ENCODE measurements at places on chromosomes 7 and 10. TPM values are rescaled to one million over a fixed set of nuclear protein-coding genes. Genes with fewer than 3 reads are reported as not detected.

LEP gene
- total RNA-seq: not detected

AP3M1 gene
- total RNA-seq: 51.7 TPM

AEBP1 gene
- total RNA-seq: 52.2 TPM

UPK3B gene
- 4.7 TPM for total RNA-seq

KLF14 gene
- total RNA-seq: 0.14 TPM

AZGP1 gene
- total RNA-seq: not detected

ZNF488 gene
- total RNA-seq: 1.0 TPM

PDE1C gene
- total RNA-seq: 1.0 TPM

ACSL5 gene
- total RNA-seq: 0.33 TPM

FBXL15 gene
- 14.9 TPM for total RNA-seq

GDF10 gene
- total RNA-seq: not detected

DNA sequence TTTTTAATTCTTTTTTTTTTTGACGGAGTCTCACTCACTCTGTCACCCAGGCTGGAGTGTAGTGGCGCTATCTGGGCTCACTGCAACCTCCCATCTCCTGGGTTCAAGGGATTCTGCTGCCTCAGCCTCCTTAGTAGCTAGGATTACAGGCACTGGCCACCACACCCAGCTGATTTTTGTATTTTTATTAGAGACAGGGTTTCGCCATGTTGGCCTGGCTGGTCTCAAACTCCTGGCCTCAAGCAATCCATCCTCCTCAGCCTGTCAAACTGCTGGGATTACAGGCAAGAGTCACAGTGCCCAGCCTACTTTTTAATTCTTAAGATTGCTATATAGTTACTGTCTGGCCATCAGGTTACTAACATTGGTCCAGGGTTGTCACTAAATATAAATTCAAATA, 59.6 kb downstream of the ZNF277 start:
- H3K4me3 ChIP-seq: no peak overlapping the region
- no peak overlapping the region for H3K27ac ChIP-seq
- no peaks in the 10 kb centered on the region for H3K36me3 ChIP-seq
- no peaks in the 10 kb centered on the region for H3K27me3 ChIP-seq
- DNase-seq: no peak

- no peaks in the 10 kb centered on the region for H3K36me3 ChIP-seq
- peak; percentile 29 for DNase-seq
- H3K4me3 ChIP-seq: peak overlapping the region; percentile 85
- peaks cover 47% of the 10 kb centered on the region for H3K27me3 ChIP-seq
Observed at GRCh38 chr10:52308251-52309031, 5.6 kb upstream of the DKK1 start.

- peaks cover 75% of the 10 kb centered on the region for H3K27me3 ChIP-seq
- DNase-seq: no peak
- H3K4me3 ChIP-seq: no peak overlapping the region
- no peak overlapping the region for H3K27ac ChIP-seq
Observed at GRCh38 chr10:132175907-132176581, 10.7 kb upstream of the DPYSL4 start.

DNA sequence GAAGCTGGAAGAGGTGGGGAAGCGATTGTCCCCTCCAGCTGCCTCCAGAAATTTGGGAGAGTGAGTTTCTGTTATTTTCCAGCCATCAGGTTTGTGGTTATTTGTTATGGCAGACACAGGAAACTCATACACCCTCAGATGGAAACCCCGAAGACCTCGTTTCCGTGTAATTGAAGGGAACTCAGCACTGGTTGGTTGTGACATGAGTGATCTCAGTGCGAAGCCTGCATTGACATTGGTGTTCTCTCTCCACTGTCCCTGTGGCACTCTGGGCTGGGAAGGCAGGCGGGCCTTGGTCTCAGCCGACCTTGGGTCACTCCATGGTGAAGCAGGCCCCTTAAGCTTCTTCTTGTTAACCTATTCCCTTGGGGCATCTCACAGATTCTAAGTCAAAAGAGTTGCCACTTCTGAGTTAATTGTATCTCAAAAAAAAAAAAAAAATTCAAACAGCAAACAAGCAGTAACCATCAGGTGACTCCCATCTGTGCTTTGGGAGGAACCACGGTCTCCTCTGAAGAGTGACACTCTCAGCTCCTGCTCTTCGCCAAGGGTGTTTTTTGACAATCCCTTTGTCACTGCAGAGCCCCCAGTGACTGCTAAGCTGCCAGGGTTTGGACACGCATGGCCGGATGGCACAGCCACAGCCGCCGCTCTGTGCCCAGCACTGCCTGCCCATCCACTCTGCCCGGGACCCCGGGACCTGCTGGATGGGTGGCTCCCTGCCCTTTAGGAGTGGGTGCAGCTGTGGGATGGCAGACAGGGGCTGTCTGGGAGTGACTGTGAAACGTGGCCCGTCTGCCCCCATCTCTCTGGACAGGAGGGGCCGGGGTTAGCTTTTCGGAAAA, 233.6 kb downstream of the PRPF18 start:
- no peak for DNase-seq
- H3K27ac ChIP-seq: no peak overlapping the region
- no peaks in the 10 kb centered on the region for H3K4me1 ChIP-seq
- peaks cover 2% of the 10 kb centered on the region for H3K36me3 ChIP-seq

- H3K4me3 ChIP-seq: no peak overlapping the region
- no peaks in the 10 kb centered on the region for H3K27me3 ChIP-seq
- H3K4me1 ChIP-seq: peaks cover 2% of the 10 kb centered on the region
- no peak overlapping the region for H3K27ac ChIP-seq
- DNase-seq: no peak
Observed at GRCh38 chr10:55353414-55353813, 552.4 kb upstream of the PCDH15 start.

DNA sequence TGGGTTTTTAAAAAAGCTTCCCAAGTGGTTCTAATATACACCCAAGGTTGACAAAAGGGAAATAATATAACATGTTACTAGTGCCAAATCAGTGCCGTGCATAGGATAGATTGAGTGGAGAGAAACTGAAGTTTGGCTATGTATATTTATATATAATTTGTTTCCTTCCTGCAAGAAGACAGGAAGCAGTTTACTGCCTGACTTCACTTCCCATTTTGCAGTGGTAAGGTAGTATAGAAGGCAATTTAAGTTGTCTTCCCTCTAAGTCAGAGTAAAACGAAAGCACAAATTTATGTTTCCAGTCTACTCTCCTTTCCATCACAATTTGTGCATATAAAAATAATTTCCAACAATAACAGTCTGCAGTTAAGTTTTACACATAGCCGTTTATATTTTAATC, 3.4 kb upstream of the HYCC1 start:
- DNase-seq: no peak
- H3K36me3 ChIP-seq: no peaks in the 10 kb centered on the region
- no peaks in the 10 kb centered on the region for H3K27me3 ChIP-seq
- peaks cover 5% of the 10 kb centered on the region for H3K4me1 ChIP-seq
- H3K4me3 ChIP-seq: no peak overlapping the region
- H3K27ac ChIP-seq: no peak overlapping the region

DNA sequence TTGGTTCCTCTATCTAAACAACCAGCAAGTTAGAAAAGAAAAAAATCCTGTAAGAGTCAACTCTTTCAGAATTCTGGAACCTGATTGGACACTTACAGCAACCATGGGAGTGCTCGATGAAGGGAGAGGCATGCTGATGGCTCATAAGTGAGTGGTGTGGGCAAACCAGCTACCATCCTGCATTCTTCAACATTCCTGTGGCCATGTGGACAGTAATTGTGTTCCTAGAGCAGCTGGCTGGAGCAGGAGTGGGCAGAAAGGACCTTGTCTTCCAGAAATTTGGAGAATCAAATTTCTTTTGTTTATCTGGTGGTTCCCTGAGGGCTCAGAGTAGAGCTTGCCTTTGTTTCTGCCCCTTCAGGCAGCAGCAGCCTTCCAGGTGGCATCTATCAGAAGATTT, 22.5 kb upstream of the MYL7 start:
- no peaks in the 10 kb centered on the region for H3K36me3 ChIP-seq
- H3K27ac ChIP-seq: no peak overlapping the region
- H3K4me1 ChIP-seq: peaks cover 4% of the 10 kb centered on the region
- no peak overlapping the region for H3K4me3 ChIP-seq
- no peaks in the 10 kb centered on the region for H3K27me3 ChIP-seq

GRCh38 chr10:58064714-58065528, 202.8 kb downstream of the IPMK start:
- peaks cover 11% of the 10 kb centered on the region for H3K27me3 ChIP-seq
- H3K4me3 ChIP-seq: no peak overlapping the region
- no peak overlapping the region for H3K27ac ChIP-seq

- H3K27ac ChIP-seq: no peak overlapping the region
- H3K4me3 ChIP-seq: no peak overlapping the region
- H3K36me3 ChIP-seq: no peaks in the 10 kb centered on the region
- H3K4me1 ChIP-seq: peaks cover 2% of the 10 kb centered on the region
Observed at GRCh38 chr7:129457101-129457500, 22.9 kb downstream of the STRIP2 start.

GRCh38 chr7:36565792-36566356, 158.4 kb downstream of the AOAH start:
- no peak for DNase-seq
- H3K27me3 ChIP-seq: peaks cover 6% of the 10 kb centered on the region
- no peaks in the 10 kb centered on the region for H3K36me3 ChIP-seq
- no peak overlapping the region for H3K27ac ChIP-seq
- H3K4me1 ChIP-seq: peaks cover 8% of the 10 kb centered on the region

DNA sequence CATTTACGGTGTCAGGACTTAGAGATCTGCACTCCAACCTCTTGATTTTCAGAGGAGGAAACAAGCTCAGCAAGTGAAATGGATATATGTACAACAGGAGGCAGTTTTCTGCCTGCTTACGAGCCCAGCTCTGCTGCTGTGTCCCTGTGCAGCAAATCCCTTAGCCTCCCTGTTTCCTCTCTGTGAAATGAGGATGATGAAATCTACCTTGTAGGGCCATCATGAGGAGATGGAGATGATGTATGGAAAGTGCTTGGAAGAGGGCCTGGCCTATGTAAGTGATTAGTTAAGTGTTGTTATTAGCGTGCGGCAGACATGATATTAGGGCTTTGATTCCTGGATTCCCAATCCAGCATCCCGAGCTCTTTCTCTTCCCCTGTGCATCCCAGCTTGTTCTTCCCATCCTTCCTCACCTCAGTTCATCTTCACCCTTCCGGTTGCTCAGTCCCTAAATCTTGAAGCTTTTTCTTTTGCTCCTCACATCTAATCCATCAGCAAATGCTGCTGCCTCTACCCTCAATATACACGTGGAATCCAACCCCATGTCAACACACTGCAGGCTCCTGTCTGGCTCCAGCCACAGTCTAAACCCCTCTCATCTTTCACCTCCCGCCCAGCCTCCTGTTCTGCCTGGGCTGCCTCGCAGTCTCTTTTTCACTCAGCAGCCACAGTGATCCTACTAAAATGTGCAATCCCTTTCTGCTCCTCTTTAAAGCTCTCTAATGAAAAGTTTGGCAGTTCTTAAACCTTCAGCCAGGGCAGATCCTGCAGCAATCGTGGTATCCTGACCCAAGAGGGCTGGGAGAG, 113.8 kb downstream of the MARCHF5 start:
- no peaks in the 10 kb centered on the region for H3K4me1 ChIP-seq
- H3K4me3 ChIP-seq: no peak overlapping the region
- H3K36me3 ChIP-seq: no peaks in the 10 kb centered on the region
- no peak for DNase-seq

- H3K27ac ChIP-seq: no peak overlapping the region
- H3K4me1 ChIP-seq: peaks cover 27% of the 10 kb centered on the region
- H3K36me3 ChIP-seq: peaks cover 7% of the 10 kb centered on the region
Observed at GRCh38 chr10:34629084-34629483, 186.0 kb downstream of the PARD3 start.

- H3K27ac ChIP-seq: no peak overlapping the region
- no peaks in the 10 kb centered on the region for H3K4me1 ChIP-seq
- no peak for DNase-seq
- no peaks in the 10 kb centered on the region for H3K27me3 ChIP-seq
- no peak overlapping the region for H3K4me3 ChIP-seq
Observed at GRCh38 chr7:148253629-148254028, 336.9 kb upstream of the C7orf33 start.

DNA sequence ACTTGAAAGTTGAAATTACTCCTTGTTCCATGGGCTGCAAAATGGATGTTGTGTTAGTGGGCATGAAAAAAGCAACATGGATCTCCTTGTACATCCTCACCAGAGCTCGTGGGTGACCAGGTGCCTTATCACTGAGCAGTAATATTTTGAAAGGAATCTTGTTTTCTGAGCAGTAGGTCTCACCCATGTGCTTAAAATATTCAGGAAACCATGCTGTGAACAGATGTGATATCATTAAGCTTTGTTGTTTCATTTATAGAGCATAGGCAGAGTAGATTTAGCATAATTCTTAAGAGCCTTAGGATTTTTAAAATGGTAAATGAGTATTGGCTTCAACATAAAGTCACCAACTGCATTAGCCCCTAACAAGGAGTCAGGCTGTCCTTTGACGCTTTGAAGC, 316.6 kb downstream of the TYW1 start:
- no peak overlapping the region for H3K27ac ChIP-seq
- H3K4me1 ChIP-seq: peaks cover 4% of the 10 kb centered on the region
- no peak overlapping the region for H3K4me3 ChIP-seq
- peaks cover 37% of the 10 kb centered on the region for H3K36me3 ChIP-seq

- peaks cover 14% of the 10 kb centered on the region for H3K4me1 ChIP-seq
- peaks cover 45% of the 10 kb centered on the region for H3K27me3 ChIP-seq
- peaks cover 2% of the 10 kb centered on the region for H3K36me3 ChIP-seq
- no peak overlapping the region for H3K4me3 ChIP-seq
- no peak for DNase-seq
Observed at GRCh38 chr10:125936331-125936730, 40.0 kb downstream of the FANK1 start.

DNA sequence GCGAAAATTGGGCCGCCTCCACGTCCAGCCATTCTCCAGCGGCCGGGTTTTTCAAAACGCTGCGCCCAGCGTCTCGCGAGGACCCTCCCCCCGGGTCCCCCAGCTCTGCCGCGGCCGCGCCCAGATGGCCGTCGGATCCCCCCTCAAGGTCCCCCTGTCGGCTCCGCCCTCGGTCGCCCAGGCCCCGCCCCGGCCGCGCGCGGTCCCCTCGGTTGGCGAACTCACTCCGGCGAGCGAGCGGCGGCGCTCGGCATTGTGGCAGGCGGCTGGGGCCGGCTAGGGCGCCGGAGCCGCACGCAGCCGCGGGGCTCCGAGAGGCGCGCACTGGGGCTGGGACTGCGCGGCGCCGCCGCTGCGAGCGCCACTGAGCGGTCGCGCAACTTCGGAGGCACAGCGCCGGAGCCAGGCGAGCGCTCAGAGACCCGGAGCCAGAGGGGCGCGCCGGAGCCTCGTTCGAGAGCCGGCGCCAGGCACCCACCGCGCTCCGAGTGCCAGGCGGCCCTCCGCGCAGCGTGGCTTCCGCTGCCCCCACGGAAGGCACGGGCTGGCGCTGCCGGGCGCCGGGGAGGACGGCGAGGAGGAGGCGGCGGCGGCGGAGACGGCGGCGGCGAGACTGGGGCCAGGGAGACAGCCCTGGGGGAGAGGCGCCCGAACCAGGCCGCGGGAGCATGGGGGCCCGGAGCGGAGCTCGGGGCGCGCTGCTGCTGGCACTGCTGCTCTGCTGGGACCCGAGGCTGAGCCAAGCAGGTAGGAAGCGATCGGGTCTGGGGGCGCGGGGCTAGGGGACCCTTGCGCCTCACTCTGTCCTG, at the start of gene UNC5B:
Gene UNC5B, plus strand, starts transcription at position 253 of the 809 bp plus-strand sequence. Its CDS starts 416 bp downstream, at position 669.
- H3K27me3 ChIP-seq: peaks cover 67% of the 10 kb centered on the region
- DNase-seq: peak; percentile 91
- H3K36me3 ChIP-seq: no peaks in the 10 kb centered on the region
- H3K4me1 ChIP-seq: peaks cover 20% of the 10 kb centered on the region
